LHCN-M2 (cell line): ENCODE measurements at places on chromosomes 4 and X. TPM values are rescaled to one million over a fixed set of nuclear protein-coding genes. Genes with fewer than 3 reads are reported as not detected.

DNA sequence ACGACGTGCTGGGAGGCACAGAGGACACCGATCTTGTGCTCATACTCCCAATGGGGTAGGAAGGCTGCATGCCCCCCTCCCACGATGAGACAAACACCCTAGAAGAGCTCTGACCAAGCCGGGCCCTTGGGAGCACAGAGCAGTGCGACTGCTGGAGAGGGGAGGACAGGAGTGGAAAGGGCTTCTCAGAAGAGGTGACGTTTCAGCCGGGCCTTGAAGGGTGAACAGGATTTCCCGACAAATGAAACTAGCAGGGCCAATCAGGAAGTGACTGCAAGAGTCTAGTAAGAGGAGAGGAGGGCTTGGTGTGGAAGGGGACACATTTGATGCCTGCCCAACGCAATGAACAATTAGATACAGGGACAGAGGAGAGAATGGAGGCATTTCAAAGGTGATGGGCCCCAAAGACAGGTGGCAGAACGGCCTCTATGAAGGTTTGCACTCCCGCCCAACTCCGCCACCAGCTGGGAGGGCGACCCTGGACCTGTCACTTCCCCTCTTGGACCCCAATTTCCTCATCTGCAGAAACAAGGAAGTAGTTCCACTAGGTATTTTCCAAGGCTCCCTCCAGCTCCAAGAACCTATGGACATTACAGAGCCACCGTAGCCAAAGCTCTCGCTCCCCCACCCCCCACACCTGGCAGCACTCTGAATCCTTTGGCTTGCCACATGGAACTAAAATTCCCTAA, 3.9 kb downstream of the HCFC1 start:
- DNase-seq, result no peak

The FAM114A1 gene
- 208 and 240 TPM in 2 replicates for total RNA-seq

The TLR6 gene
- total RNA-seq, result 2.9 and 3.7 TPM in 2 replicates

- no peak for DNase-seq
These were observed 40.3 kb downstream of the ZCCHC13 start for GRCh38 chrX:74344280-74344622.

GRCh38 chrX:109952050-109952449, 50.9 kb upstream of the TMEM164 start:
- DNase-seq, result no peak

The ZDHHC9 gene
- 23.9 TPM in 2 replicates for total RNA-seq

The MAGIX gene
- 3.8 and 4.0 TPM in 2 replicates for total RNA-seq

GRCh38 chr4:145351162-145351561, 130.5 kb upstream of the SMAD1 start:
- DNase-seq, result no peak

DNA sequence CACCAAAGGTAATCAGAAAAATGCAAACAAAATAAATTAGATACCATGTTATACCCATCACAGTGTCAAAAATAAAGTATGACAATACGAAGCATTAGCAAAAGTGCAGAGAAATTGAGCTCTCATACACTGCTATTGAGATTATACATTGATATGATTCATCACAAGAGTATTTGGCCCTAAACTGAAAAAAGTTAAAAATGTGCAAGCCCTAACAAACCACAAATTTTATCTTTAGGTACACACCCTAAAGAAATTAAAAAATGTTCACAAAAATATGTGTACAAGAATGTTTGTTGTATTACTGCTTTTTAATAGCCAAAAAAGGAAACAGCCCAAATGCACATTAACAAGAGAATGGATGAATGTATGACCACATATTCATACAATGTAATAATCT, 137.9 kb upstream of the MAGEA10 start:
- DNase-seq, result no peak

The BEX1 gene
- 11.0 and 11.5 TPM in 2 replicates for total RNA-seq

The CLCN3 gene
- total RNA-seq, result 30.7 and 32.9 TPM in 2 replicates

The FAM47B gene
- not detected in 2 replicates for total RNA-seq

- DNase-seq, result no peak
These were observed 371.4 kb upstream of the BOD1L1 start for GRCh38 chr4:13998850-13999445.

The CXCL1 gene
- total RNA-seq, result 2.0 and 2.9 TPM in 2 replicates

The S100G gene
- not detected in 2 replicates for total RNA-seq

DNA sequence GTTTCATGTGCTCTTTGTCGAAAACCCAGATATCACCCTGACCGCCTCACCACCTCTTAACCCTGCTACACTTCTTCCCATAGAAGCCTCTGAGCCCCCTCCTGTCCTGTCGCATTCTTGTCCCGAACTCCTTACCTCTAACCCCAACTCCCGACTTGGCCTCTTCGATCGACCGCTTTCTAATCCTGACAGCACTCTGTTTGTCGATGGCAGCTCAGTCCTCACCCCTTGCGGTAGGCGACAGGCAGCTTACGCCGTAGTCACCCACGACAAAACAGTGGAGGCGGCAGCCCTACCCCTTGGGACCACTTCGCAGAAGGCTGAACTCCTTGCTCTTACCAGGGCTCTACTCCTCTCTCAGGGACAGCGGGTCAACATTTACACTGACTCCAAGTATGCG, 961.7 kb downstream of the RPA4 start:
- no peak for DNase-seq

GRCh38 chrX:146264763-146265375, 447.2 kb downstream of the SLITRK2 start:
- no peak for DNase-seq

- peak; percentile 39 for DNase-seq
These were observed 157.0 kb downstream of the TSPAN5 start for GRCh38 chr4:98501383-98501782.

The TMPRSS11D gene
- total RNA-seq, result not detected in 2 replicates

DNA sequence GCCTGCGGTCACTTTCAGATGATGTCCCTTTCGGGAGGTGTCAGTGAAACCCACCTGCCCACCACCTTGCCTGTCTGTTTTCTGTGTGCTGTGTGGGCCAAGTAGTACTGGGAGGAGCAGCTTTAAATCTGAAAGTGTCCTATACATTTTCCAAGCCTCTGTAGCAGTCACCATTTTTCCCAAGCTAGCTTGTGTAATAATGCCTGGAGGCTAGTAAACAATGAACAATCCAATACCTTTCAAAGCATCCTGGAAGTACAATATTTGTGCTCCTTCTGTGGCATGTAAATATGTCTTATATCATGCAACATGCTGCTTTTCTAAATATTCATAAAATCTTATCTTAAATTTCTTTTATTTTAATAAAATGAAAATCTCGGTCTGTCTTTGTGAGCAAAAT, 111.6 kb upstream of the C1GALT1C1 start:
- no peak for DNase-seq

The USP17L18 gene
- total RNA-seq, result not detected in 2 replicates

- no peak for DNase-seq
These were observed 116.1 kb upstream of the PLAC1 start for GRCh38 chrX:134774190-134775048.

The TMEM150C gene
- 0.26 TPM in 1 of 2 replicates, not detected in the other for total RNA-seq

GRCh38 chr4:183059797-183060196, 39.3 kb upstream of the WWC2 start:
- DNase-seq, result no peak

DNA sequence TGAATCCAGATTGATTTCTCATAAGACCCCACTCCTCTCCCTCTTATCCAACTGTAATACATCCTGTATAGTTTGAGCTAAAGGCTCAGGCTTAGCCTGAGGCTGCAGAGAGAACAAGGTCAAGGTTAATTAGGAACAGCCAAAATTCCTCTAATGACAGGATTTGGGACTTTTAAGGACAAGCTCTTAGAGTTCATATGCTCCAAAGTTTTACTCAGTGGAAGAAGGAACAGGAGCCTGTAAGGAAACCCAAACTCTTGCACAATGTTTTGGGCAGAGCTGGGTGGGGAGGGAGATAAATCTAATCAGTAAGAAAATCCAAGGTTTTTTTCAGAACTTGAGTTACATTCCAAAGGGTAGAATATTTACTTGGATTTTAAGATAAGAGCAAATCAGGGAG, 238.8 kb downstream of the QDPR start:
- DNase-seq, result no peak

The RASSF6 gene
- total RNA-seq, result 0.17 and 0.51 TPM in 2 replicates

The GLOD5 gene
- not detected in 2 replicates for total RNA-seq

- DNase-seq, result peak; percentile 61
These were observed 159.6 kb upstream of the CTSO start for GRCh38 chr4:156113138-156113765.

DNA sequence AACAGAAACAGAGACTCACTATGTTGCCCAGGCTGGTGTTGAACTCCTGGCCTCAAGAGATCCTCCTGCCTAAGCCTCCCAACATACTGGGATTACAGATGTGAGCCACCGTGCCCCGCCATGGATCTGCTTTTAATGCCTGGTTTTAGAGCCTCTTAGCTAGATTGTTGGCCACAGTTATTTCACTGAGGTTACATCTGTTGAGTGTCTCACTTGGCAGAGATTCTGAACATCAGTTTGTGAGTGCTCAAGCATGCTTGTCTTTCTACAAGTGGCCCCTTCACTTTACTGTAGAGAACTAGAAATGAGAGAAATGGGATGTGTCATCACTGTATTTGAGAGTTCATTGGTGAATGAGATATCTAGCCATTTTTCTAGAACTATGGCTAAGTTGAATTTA, 218.5 kb downstream of the APBB2 start:
- peak; percentile 88 for DNase-seq

DNA sequence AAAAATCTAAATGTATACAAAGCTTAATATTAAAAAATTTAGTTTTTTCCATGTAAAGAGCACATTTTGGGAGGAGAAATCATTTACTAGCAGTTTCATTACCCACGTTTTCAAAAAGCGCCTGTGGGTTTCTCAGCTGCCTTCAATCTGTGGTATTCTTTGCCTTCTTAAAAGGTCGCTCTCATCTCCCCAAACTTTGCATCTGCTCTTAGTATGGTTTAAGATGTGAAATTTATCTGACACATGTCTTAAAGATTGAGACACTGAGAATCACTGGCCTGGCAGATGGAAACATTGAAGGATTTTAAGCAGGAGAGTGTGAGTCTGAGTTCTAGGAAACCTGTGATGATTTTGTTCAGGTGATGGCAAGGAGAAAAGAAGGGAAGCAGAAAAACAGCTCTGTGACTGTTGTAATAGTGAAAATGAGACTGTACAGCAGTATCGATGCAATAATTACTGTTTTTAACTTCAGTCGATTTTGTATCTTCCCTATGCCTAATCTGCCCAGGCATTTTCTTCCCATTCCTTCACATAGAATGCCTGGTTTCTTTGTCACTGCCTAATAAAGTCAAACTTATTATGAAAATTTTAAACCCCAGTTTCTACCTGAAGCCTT, 75.9 kb downstream of the PAQR3 start:
- no peak for DNase-seq

The KIT gene
- total RNA-seq, result not detected in 2 replicates

The FRG2 gene
- not detected in 2 replicates for total RNA-seq

GRCh38 chr4:7893539-7893938, 46.1 kb downstream of the AFAP1 start:
- DNase-seq, result peak; percentile 40

DNA sequence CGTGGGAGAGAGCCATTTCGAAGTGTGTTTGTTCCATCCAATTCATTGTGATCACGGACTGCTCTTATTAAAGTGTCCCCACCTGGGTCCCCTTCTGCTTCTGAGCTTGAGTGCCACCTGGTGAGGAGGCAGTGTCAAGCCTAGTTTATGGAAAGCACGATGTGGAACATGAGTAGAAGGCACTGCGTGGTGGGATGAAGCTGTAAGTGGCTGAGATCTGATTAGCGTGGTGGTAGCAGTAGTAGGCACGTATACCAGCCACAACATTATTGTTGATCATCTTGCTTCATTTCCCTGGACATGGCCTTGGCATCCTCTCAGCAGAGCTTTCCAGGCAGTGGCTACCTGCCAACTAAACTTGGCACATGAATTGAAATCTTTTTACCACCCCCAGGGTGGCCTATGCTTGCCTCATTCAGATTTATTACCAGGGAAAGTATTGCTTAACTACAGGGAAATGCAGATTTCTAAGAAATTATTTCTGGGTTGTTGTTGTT, 46.4 kb downstream of the GPAT3 start:
- DNase-seq, result peak; percentile 52

GRCh38 chr4:154407443-154407842, 84.2 kb downstream of the DCHS2 start:
- no peak for DNase-seq

DNA sequence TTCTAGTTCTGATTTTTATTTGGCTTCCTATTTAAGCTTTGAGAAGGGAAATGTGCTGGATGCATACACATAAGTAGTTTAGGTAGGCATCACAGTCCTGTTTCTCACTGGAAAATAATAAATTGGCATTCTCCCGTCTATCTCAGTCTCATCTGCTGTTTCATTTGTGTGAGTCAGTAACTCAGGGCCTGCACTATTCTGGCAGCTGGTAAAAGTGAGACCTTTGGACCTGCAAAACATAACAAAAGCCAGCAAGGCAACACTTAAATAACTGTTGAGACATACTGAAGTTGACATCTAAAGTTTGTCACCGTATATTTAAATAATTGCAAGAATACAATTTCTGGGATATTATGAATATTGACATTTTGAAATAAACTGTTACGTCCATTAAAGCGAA, 8.6 kb upstream of the UBQLN2 start:
- no peak for DNase-seq

DNA sequence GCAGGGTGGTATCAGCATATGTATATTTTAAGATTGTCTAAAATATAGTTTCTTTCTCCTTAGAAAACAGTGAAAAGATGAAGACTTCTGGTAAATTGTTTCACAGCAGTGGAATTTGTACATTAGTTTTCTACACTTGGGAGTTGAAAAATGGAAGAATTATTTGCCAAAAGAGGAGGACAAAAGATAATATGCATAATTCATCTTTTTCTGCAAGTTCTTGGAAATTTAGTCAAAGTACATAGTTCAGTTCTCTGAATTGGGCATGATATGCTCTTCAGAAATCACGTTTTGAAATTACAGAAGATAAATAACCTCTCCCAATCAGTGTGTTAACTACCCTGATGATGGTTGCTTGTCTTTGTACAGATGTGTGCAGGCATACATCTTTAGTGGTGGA, 47.0 kb downstream of the RBPJ start:
- DNase-seq, result no peak

The APBB2 gene
- 109 and 112 TPM in 2 replicates for total RNA-seq
